H4 (cell line): ENCODE measurements at places on chromosomes 11 and 22. TPM values are rescaled to one million over a fixed set of nuclear protein-coding genes. Genes with fewer than 3 reads are reported as not detected.

SUSD2 gene
- 0.12 and 0.37 TPM in 2 replicates for total RNA-seq

OR6T1 gene
- total RNA-seq: not detected in 2 replicates

- DNase-seq: peak; percentile 65
These were observed 51.3 kb downstream of the KIRREL3 start for GRCh38 chr11:126949066-126949891.

DNA sequence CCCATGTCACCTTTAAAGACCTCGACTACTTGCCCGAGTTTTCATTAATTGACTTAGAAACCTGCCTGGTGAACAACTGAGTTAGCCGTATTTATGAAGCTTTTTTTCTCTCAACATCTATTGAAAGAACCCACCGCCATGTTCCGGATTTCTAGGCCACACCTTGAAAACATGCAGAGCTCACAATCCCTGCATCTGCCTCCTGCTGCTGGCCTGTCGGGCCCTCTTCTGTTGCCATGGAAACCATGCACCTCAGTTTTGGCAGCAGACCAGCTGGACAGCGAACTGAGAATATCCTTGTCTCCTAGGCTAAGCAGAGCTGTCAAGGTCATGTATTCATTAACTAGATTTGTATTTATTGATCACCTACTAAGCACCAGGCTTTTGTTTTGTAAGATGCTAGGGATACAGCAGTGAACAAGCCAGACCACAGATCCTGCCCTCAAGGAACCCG, 4.3 kb upstream of the PATZ1 start:
- peak; percentile 14 for DNase-seq

GRCh38 chr11:36390963-36391471, 94.9 kb downstream of the PRR5L start:
- DNase-seq: no peak
